ENCODE measurements at places on chromosomes 2 and 18.

DNA sequence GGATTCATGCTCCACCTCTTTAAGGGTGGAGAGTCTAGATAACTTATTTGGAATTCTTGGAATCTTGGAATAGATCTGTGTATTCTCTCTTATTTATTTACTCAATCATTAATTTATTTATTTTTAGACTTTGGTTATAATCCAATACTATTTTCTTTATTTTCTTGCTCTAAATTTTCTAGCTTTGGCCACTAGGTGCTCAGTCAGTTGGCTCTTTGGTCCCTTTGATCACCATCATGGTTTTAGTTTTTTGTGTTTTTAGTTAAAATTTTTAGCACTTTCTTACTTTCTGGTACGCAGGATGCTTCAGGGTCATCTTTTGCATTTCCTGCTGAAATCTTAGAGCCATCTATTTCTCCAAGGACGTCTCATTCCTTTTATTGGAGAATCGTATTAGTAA, 5.2 kb upstream of the PLEK start:
- DNase-seq = no peak

DNA sequence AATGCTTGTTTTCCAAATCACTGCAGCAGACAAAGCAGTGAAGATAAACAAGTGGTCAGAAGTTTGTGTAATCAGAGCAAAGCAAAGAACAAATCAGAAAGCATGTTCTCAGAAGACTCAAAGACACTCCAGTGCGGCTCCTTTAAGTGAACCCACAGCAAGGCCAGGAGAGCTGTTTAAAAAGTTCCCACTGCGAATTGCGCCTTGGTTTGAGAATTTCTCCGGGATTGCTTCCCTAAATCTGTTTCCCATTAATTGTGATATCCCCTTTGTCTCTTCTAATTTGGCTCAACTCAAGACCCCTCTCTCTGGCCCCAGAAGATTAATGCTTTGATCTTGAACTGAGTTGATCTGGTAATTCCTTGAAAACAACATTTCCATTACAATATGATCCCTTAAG, 122.4 kb upstream of the BCL2L11 start:
- no peak for DNase-seq

DNA sequence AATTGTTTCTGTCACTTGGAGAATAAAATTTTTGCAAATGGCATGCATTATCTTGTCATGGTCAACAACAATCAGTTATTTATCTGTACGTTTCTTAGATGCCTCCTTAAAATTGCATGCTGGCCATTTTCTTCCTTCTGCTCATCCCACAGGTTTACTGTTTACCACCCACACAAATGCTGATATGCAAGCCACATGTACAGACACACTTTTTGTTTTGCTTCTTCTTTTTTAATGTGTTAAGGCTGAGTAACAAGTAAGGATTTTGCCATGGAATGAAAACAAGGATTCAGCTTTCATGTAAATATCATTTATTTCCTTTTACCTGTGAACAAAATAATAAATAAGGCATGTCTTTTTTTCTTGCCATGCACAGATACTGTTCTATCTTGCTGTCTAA, 1077.1 kb upstream of the ZEB2 start:
- DNase-seq = no peak

DNA sequence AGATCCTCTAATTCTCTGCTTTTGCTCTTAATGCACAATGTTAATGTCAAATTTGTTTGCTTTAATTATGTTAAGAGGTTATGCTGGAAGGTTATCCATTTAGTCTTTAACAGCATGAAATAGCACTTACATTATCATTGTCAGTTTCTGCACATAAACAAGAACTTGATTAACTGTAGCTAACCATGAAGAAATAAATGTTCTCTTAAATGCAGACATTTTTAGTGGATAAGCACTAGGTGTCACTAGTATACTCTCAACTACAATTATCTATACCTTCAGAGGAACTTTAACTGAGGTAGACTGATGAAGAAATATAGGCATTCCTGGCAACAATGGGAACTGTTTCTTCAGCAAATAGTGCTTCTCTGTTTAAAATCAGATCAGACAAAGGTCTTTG, 178.8 kb upstream of the CHST9 start:
- DNase-seq = peak; percentile 29

GRCh38 chr2:3759331-3759730, 56.0 kb downstream of the DCDC2C start:
- DNase-seq = peak; percentile 78

DNA sequence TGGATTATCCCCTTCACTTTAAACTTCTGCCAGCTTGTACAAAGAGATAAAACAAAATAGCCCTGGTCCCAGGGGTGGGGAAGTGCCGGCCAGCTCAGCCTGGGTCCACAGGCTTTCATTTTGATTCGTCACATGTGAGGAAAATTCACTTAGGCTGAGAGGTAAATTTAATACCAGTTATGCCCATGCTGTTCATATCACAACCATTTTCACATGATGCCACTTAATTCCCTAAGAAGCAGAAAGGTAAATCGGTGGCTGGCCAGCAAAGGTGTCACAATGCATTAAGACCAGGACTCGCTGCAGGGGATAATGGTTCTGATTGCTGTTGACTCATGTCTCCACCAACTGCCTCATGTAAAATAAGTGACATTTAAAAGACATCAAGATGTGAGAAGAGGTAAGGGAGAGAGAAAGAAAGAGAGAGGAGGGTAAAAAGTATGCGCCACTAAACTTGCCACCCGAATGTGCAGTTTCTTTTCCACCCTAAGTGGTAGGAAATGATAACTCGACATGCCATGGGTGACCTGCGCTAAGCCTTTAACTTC, 261.0 kb upstream of the SIX3 start:
- no peak for DNase-seq

DNA sequence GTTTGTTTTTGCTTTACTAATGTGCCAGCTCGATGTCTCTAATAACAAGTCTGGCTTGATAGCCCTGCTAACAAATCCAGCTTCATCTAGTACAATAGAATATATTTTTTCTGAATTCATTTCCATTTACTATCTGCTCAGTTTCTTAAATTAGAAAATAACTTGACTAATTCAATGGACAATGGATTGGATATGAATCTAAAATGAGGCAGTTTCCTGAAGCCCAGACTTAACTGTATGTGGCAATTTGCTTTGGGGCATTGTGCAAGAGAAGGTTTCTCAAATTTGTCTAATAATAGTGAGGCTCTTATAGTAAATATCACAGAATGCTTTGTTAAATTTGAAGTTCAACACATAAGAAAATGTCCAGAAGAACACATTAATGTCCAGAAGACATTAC, 25.8 kb downstream of the CALCRL start:
- DNase-seq = no peak

DNA sequence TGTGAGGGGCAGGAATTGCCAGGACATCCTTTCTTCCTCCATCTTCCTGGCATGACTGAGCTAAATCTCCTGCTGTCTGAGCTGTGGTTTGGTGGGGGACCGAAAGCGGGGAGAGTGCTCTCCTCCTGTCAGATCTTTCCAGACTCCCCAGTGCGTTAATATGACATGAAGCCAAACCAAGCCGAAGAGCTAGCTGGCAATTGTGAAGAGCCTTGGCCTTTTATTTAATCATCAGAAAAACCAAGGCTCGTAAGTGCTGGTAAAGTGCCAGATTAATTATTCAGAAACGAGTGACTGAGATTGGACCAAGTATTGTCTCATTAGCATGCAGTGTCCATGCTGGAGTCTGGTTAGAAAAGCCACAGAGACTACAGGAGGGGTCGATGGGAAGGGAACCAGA, 14.5 kb upstream of the LRPPRC start:
- no peak for DNase-seq

GRCh38 chr2:221810245-221810644, 238.1 kb upstream of the EPHA4 start:
- no peak for DNase-seq

DNA sequence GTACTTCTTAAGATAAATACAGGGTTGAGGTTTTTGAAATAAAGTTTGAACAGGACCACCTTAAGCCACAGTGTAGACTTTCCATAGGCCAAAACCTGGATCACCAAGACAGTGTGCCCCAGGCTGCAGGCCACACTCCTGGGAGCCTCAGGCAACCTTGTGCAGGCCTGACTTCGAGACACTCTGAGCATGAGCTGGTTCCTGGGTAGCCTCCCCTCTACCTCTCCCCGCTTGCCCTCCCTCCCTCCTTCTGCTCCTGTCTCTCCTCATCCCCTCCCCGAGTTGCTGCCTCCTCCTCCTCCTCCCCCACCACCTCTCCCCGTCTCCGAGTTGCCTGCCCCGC, 10.6 kb upstream of the PROC start:
- DNase-seq = no peak

DNA sequence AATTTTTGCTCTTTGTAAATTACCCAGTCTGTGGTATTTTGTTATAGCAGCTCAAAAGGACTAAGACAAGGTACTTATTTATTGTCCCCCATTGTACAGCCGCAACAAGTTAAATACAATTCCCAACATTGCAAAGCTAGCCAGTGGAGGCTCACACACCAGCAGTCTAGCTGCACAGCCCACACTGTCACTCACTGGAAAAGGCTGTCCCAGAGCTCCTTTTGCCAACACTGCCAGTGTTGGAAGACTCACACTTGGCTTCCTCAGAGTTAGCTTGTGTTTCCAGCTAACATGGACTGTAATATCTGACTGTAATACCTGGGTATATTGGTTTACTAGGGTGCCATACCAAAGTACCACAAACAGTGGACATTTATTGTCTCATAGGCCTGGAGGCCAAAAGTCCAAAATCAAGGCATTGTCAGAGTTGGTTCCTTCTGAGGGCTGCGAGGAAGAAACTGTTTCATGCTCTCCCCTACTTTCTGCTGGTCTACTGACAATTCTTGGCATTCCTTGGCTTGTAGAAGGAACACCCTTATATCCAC, 6.6 kb upstream of the DYM start:
- no peak for DNase-seq

GRCh38 chr18:12839526-12840196, 44.4 kb downstream of the PTPN2 start:
- DNase-seq = peak; percentile 36

DNA sequence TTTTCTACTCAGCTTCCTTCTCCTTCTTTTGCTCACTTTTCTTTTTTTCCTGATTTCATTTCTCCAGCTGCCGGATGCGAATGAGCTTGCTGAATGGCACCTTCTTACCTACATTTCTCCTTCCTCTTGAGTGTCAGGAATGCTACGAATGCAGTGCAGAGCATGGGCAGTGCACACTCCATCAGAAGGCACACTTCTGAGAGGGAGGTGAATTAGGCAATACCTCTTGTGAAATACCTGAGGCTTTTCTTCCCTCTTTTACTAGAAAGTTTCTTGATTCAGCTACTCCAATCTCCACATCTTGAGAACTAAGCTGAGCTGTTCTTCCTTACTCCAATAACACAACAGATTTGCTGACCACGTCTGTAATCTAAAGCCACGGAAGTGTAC, 51.1 kb downstream of the PLEKHM3 start:
- DNase-seq = no peak

GRCh38 chr18:41754332-41754731, 200.7 kb upstream of the PIK3C3 start:
- DNase-seq = no peak

All from fibroblast of upper back skin (primary cell).